ENCODE measurements at places on chromosomes 5 and 9.

- no peak for DNase-seq
Observed at GRCh38 chr9:14967450-14968321, 57.5 kb upstream of the FREM1 start.

DNA sequence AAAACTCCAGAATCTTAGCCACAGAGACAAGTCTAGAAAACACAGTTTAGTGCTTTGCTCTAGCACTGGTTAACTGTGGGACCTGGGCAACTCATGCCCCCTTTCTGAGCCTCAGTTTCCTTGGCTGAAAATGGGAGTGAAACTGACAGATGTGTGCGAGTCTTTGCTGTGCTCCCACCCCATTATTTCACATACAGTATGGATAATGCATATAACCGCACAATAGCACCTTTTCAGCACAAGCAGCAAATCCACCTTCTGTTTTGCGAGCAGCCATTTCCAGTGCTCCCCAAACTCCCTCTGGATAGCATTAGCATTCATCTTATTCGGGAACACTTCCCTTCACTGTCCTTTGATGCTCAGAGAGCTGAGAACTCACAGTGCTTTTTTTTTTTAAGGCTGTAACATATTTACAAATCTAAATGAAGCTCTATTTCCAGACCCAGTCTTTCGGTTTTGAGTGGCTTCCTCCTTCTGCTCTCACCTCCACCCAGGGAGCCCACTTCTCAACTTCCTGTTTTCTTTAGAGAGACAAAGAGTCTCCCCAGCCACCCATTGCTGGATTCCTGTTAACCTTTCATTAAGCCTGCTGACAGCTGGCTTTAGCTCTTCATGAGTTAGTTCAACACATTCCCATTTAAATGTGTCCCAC is 49.2 kb downstream of the TIMD4 start:
- DNase-seq = peak; percentile 5

DNA sequence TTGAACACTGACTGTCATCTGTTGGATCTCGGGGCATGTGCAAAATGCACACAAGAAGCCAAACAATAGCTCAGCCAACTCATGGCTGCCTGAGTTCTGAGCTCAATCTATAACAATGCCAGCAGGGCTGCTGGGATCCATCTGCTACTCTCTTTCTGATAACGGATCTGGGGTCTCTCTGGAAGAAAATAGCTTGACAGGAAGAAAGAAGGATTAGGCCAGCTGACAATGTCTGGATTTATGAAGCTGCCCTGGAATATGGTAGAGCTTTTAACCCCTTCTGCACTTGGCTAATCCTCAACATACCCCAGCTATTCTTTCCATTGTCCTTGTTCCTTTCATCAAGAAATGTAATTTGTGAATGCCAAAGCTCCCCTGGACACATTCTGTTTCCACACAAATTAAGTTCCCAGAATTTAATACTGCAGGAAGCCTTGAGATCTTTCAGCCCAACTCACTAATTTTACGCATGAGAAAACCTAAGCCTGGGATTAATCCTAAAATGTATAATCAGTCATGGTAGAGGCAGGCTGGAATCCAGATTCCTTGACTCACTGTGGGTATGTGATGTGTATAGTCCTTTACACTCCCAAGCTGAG is 62.7 kb upstream of the PCA3 start:
- DNase-seq = no peak

GRCh38 chr5:166768536-166768935 is 1522.9 kb upstream of the WWC1 start:
- DNase-seq = no peak

DNA sequence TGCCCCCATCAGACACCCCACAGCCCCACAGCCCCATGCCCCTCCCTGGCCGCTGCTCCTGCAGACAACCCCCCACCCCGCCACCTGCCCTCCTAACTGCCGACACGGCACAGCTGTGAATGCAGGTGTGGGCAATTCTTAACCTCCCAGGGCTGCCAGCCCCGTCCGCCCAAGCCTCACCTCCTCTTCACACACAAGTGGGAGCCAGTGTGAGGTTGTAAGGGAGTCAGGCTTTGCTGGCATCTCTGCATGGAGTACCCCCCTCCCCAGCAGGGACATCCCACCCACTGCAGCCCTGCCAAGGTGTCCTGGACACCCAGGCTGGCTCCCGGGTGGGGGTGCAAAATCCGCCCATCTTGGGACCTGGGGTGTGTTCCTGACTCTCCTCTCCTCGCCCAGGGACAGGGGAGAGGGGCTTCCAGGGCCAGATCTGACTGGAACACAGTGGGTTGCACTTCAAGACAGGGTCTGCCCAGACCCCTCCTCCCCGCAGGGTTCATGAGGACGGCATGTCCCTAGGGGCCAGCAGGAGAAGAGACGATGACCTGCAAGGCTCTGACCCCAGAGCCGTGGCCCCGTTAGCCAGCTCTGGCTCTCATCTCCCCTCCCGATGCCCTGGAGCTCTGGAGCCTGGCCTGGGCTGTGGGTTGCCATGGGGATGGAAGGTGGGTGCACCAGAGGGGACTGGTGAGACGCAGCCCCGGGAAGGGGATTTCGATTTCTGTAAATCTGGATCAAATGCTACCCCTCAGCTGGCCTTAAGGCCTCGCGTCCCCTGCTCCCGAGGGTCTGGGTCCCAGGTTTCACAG is 34.4 kb downstream of the SARDH start:
- no peak for DNase-seq

GRCh38 chr5:172564188-172564587 is 76.9 kb upstream of the NEURL1B start:
- no peak for DNase-seq

DNA sequence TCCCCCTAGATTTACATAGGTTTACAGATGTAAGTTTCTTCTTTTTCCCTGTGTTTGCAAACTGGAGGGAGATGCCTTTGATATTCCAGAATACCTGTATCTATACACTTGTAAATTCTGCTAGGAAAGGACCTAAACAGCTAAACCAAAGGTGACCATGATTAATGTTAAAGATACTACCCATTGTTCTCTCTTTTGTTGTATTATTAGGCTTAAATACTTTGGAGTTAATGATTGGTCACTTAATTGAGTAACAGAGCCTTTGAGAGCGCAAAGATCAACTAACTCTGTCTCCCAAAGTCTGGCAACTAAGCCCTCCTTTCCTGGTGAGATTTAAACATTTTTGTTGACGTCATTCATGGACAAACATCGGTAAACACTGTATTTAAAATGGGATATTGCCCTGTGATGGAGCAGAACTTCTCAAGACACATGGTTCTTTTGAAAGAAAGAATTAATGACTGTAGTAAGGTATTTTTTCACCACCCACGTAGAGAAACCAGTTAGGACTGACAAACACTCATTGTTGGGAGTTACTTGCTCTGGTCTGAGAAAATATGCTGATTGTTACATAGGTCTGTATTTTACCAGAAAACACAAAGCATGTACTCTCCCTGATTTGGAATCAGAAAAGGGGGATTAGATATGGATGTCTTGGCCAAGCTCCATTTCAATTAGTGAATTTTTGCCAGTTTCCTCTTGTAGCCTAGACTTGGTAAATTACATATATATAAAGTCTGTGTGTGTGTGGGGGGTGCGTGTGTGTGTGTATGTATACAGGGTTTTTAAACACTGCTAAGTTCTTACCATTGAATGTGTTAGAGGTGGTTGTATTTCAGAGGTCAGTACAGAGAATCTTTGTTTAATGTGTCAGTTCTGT is 4.6 kb downstream of the VCAN start:
- no peak for DNase-seq

DNA sequence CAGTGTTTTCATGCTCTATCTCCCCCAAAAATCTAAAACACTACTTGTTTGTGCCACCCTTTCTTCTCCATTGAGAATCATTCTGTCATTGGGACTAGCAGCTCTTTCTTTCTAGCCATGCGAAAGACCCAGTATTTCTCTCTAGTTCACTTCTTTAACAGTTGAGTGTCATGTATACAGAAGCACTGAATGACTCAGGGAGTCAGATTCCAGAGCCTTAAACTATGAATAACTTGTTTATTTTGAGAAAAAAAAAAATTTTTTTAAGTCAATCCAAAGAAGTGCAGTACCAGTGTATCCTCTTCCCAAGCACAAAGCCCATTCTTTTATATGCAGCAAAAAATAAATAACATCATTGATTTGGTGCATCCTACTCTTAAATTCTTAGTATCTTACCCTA is 415.4 kb upstream of the GRAMD2B start:
- no peak for DNase-seq

DNA sequence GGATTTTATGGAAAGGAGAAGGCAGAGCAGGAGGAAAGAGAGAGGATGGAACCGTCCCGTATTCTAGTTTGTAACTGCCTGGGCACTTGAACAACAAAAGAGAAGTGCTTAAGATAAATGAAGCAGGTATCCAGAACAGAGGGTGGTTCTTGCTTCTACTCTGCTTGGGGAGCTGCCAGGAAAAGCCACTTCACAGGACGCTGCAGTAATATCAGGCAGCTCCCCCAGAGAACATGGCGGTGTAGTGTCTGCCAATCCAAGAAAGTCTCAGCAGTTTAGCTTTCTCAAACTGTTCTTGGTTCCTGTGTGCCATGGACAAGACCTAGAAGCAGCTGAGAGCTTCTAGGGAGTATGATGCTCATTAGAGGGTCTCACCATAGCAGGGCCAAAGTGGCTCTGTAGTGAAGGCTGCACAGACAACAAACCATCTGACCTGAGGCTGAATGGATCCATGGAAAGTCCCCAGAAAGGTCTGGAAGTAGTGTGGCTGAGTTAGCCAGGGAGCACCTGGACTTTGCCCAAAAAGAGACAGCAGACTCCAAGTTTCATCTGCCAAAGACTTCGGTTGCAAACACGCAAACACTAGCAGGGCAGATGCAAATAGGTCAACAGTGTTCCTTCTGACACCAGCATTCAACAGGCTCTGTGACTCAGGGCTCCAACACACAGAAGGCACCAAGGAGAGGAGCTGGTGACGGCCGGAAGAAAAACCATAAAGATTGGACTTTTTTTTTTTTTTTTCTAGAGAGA is 72.2 kb upstream of the TNFSF8 start:
- DNase-seq = no peak

- DNase-seq = no peak
Observed at GRCh38 chr9:126069400-126069955, 257.2 kb upstream of the MVB12B start.

DNA sequence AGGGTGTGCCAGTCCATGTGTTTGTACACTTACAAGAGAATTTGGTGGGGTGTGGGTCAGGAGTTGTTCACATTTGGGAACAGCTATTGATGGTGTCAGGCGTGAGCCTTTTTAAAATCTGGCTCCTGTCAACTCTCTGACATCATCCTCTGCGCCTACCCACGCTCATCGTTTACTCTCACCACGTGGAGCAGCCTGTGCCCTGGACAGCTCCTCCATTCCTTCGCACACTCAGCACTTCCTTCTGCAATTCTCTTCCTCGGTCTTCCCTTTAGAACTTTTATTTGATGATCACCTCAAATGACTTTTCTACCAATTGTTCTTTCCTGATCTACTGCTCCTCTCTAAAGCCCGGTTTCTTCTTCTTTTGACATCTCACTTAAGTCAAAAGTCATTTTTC is 42.1 kb upstream of the GNAQ start:
- DNase-seq = no peak

- no peak for DNase-seq
Observed at GRCh38 chr5:133520062-133520461, 92.3 kb downstream of the FSTL4 start.

DNA sequence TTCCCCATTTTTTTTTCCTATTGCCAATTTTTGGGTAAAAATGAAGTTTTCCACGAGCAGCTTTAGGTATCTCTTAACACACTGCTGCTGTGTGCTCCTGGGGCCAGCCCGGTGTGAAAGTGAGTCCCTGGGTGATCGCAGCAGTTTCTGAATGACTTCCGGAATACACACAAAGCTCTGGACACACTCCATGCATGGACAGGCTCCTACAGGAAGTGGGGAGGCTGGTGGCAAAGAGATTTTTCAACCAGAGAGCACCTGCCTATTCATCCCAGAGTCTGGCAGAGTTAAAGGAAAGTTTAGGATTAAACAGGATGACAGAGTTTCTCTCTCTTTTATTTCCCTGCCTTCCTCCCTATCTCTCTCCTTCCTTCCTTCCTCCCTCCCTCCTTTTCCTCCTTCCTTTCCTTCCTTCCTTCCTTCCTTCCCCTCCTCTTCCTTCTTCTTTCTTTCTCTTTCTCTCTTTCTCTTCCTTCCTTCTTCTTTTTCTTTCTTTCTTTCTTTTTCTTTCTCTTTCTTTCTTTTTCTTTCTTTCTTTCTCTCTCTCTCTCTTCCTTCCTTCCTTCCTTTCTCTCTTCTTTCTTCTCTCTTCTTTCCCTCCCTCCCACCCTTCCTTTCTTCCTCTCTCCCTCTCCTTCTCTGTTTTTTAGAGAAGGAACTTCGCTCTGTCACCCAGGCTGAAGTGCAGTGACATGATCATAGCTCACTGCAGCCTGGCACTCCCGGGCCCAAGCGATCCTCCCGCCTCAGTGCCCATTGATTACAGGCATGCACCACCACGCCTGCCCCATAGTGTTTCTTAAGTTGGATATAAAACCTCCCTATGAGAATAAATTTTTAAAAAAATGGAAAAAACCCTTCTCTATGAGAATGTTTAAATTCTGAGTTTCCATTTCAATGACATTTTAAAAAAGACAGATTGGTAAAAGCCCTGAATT is 38.7 kb upstream of the UBTD2 start:
- DNase-seq = no peak

DNA sequence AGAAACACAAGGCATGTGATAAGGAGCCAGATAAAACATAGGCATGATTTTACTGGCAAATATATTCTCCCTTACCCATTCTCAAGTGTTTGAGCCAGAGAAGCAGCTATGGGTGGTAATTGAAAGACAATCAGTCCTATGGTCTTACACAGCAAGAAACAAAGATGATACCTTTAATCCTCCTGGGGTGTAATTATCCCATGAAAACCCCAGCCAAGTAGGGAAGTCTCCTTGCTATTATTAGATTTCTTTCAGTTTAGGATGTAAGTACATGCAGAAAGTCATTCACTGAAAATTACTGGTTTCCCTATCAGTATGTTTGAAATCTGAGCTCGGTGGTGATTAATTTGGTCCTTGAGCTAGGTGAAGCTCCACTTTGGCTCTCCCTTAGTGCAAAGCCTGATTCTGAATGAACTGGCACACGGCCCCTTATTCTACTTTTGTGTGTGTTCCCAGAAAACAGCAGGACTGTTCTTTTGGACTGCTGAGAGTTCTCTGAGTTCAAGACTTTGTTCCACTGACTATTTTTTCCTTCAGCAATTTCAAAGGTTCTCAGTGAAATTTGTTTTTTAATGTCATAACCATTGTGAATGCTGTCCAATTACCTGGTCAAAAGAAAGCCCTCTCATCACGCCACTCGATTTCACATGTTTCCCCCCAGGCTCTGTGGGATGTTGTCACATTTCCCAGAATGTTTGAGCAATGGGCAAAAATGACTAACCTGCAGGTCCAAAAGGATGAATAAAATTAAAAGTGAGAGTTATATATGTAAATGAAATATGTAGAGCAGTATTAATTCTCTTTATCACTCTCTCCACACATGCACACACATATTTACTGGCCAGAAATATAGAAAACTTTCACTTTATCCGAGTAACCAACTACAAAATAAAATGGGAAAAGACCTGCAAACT is 343.0 kb downstream of the RAB3C start:
- DNase-seq = no peak

- DNase-seq = no peak
Observed at GRCh38 chr5:148924817-148925216, 98.4 kb downstream of the ADRB2 start.

Data from activated T-helper 1 cell treated with Interleukin-2 at 50 U/mL for 16 hours (primary cell).